ENCODE measurements at places on chromosomes 1 and 21.
A peak's percentile ranks its signal among the peaks of the same experiment; 100 is the strongest.

DNA sequence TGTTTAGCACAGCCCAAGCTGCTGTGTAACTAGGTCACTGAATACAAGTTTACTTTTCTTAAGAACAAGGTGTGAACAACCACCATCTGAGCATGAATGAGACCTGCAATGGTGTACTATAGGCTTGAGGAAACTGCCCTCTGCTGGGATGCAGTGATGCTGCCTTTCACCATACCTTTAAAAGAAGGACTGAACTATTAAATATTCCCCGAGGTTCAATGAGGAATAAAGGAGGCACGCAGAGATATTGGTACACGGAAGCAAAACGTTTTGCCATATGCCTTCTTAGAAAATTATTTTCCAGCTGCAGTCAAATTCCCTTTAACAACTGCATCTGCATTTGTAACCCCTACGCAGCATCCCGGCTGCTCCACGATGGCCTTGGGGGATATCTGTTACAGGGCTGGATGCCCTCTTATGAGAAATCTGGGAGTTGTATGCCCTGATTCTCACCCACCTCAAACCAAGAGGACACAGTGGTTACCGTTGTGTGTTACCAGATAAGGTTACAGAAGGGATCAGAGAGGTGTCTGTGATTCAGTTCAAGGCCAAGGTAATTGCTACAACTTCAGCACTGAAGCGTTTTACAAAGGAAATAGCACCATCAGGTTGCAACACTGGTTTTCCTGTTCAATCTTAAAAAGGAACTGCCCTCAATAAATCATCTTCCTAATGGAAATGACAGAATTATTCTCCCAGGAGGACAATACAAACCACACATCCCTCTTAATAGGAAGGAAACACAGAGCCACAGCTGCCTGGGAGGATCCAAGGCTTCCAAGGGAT is 470.5 kb downstream of the LTN1 start:
- DNase-seq: peak; percentile 86

- DNase-seq: no peak
These were observed 143.5 kb downstream of the AKT3 start for GRCh38 chr1:243706563-243706962.

- DNase-seq: peak; percentile 94
These were observed 41.5 kb downstream of the UBE4B start for GRCh38 chr1:10074059-10074851.

DNA sequence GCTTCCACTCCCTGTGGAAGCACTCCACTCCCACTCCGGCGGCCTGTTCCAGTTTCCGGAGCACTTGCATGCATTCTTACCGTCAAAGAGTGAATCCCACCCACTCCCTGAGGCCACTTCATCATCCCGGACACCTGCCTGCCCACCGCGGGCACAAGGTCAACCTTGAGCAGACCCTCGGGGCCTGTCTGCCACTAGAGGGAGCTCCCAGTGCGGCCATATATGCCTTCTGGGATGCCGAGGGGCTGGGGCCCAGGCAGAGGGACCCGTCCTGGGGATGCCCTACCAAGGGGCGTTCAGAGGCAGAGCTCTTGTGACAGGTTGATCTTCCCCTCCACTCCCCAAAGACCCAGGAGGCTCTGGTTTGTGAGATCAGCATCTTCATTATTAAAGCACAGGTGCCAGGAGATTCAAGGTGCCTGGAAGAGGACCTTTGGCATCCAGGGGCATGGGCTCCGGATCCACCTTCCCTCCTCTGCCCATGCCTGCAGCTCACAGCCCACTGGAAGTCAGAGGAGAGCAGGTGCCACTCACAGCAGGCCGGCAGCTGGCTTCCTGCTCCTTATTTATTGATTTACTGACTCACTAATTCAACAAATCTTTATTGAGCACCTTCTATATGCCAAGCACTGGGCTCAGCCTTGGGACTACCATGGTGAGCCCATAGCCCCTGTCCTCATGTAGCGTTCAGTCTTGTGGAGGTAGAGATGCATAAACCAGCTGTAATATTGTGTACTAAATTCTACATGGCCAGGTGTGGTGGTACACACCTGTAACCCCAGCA is 47.3 kb downstream of the UBIAD1 start:
- DNase-seq: no peak

DNA sequence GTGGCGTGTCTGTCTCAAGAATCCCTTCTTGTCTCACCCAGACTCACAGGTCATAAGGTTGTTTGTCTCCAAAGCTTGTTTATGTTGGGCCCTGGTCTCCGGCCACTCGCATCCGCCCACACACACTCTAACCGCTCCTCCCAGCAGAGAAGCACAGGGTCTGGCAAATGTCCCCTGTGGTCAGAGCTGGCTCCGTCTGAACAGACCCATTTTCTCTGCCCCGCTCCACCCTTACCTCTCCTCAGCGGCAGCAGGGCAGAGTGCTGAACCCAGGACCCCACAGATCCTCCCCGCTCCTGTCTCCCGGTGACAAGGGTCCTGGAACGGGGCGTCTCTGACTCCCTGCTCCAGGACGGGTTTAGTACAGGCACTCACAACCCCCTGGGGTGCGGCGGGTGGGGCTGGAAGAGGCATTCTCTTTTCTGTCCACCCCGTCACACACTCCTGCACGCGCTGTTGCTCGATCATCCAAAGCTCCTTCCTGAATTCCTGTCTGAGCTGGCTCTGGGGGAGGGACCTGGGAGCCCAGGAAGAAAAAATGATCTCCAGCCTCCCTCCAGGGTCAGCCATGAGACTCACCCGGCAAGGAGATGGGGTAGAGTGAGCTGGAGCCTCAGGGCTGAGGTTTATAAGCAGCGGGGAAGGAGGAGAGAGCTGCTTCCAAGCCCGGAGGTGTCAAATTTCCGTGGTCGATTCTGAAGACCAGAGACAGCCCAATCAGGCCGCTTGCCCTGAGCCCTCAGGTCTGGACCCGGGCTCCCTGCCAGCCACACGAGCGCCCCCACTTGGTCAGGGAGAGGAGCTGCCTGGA is at the start of gene S100A13:
S100A13 (minus strand) TSS at position 602 of the 811 bp plus-strand sequence. CDS start 1,033 bp downstream, outside the sequence.
- DNase-seq: peak; percentile 97

- no peak for DNase-seq
These were observed 364.8 kb upstream of the ESRRG start for GRCh38 chr1:217088011-217088410.

DNA sequence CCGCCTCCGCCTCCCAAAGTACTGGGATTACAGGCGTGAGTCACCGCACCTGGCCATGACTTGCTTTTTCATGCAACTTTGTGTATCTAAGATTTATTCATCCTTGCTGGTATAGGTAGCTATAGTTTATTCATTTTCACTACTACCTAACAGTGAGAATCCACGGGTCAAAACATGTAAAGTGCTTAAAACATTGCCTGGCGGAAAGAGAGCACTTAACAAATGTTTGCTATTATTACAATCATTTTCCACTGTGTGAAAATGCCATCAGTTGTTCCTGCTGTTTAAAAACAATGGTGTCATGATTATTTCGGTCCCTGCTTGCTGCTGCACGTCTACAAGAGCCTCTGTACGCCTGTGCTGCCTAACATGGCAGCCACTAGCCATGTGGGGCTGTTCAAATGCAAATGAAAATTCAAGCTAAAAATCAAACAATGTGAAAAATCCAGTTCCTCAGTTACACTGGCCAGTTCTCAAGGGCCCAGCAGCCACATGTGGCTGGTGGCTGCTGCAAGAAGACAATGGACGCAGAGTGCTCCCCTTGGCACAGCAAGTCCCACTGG is 65.1 kb downstream of the CLSTN1 start:
- DNase-seq: no peak

GRCh38 chr1:33328817-33329216 is 7.9 kb upstream of the A3GALT2 start:
- no peak for DNase-seq

- peak; percentile 74 for DNase-seq
These were observed 9.0 kb downstream of the PRDX1 start for GRCh38 chr1:45512641-45513054.

DNA sequence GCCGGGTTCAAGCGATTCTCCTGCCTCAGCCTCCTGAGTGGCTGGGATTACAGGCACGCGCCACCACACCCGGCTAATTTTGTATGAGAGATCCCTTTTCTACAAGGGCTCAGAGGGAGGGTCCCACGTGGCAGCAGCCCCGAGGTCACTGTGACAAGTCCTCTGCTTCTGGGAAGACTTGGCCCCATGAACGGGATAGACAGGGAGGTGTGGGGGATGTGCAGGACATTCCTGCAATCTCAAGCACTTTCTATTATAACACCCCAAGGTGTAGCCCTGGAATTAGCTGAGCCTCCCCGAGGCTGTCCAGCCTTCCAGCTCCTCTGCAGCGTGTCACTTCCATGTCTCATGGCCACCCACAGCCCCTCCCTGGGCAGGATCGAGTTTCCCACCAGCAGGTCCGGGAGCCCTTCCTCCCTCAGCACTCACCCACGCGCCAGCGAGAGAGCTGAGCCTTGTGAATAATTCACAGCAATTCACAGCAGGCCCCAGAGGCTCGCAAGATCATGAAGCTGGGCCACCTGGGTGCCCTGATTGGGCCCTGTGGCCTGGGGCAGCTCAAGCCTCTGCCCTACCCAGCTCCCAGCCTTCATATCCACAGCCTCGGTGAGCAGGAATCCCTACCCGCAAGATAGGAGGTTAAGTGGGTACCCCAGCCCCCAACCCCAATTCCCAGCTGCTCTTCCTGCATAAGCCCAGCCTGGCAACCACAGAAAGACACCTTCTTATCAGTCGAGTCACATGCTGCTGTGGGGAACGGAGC is 22.8 kb upstream of the RNU1-4 start:
- no peak for DNase-seq

- DNase-seq: peak; percentile 49
These were observed 190.6 kb downstream of the FGGY start for GRCh38 chr1:59487335-59488031.

DNA sequence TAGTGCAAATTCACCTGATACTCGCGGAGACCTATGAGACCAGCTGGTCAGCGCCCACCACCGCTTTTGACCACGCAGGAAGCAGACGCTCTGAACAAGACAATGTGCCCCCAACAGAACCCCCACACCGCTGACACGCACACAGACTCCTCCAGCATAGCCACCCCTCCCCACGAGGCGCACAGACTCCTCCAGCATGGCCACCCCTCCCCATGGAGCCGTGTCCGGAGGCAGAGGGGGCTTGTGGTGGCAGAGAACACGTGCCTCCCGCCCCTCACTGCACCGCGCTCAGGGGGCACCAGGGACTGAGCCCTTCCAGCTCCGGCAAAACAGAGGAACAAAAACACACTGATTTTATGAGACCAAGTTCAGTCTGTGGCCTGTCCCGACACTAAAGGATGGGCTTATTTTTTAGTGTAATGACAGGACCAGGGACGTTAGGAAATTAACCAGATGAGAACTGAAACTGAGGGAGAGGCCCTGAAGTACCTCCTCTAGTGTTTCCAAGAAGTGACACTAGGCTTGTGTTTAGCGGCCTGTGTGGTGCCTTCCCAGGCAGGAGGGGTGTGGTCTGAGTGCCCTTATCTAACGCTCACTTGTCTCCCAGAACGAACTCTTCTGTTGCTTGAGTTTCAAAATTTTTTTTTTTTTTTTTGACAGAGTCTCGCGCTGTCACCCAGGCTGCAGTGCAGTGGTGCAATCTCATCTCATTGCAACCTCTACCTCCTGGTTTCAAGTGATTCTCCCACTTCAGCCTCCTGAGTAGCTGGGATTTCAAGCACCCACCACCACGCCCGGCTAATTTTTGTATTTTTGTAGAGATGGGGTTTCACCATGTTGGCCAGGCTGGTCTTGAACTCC is 10.0 kb upstream of the AGPAT3 start:
- DNase-seq: no peak

- DNase-seq: no peak
These were observed 2.1 kb downstream of the KRTAP10-10 start for GRCh38 chr21:44639331-44639655.

GRCh38 chr1:153629971-153630370 is 1.7 kb downstream of the S100A1 start:
- DNase-seq: no peak

DNA sequence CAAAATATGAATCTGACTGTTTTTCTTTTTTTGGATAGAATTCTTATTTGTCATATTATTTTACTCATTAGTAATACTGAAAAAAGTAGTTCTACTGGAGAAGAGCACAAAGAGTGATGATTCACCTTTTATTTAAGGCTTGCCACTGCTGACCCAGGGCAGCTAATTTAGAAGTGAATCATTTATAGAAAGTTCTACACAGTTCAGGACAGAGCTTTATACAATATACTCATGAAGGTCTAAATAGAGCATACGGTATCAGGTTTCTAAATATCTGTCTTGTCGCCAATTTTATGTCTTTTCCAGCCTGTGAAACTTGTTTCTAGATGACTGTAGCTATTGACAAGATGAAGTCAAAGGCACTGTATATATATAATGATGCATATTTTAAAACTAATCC is 25.0 kb downstream of the GIPC2 start:
- DNase-seq: peak; percentile 50

- no peak for DNase-seq
These were observed 56.6 kb downstream of the PLXNA2 start for GRCh38 chr1:208187499-208188041.

GRCh38 chr1:91124989-91125417 is 103.2 kb upstream of the ZNF644 start:
- no peak for DNase-seq

DNA sequence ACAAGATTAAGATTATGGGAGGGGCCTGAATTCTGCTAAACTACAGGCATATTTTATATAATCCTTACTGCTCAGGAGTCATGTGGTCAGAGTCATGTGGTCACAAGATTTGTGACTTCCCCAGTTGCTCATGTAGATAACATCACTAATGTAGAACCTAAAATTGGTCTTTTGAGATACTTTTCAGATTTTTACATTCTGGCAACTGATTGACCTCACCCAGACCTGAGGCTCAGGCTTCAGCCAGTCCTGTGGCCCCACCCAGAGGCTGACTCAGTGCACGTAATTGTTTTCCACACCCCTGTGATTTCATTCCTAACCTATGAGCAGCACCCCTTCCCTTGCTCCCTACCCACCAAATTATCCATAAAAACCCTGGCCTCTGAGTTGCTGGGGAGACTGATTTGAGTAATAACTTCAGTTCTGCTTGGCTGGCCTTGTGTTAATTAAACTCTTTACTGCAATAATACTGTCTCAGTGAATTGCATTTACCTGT is 41.7 kb upstream of the ZNF326 start:
- DNase-seq: peak; percentile 91

- peak; percentile 40 for DNase-seq
These were observed 120.7 kb downstream of the ITSN1 start for GRCh38 chr21:33762803-33763581.

DNA sequence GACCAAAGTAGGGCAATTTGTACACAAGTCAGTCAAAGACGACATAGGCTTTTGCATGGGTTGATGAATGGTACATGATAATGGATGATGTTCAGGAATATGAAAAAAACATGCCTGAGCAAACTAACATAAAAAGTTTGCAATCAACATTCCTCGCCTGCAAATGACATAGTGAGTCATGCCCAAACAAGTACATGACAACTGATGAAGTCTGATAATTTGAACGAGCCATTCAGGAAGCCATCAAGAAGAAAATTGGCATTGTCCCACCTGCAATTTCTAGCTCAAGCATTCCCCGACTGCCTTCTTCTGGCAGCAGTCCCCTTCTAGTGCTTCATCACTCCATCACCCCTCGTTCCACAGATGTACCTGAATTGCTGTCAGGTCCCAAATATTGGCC is 118.4 kb upstream of the NR5A2 start:
- DNase-seq: peak; percentile 3

- peak; percentile 95 for DNase-seq
These were observed 62.8 kb upstream of the KIF26B start for GRCh38 chr1:245091818-245092637.

GRCh38 chr1:20227704-20228103 is 41.4 kb upstream of the PLA2G2C start:
- no peak for DNase-seq

GRCh38 chr1:3319874-3320245 is 134.6 kb upstream of the ARHGEF16 start:
- DNase-seq: peak; percentile 72
